ENCODE measurements at places on chromosomes 11 and 22. TPM values are rescaled to one million over a fixed set of nuclear protein-coding genes. Genes with fewer than 3 reads are reported as not detected.

C11orf87 gene
- 0.04 TPM for polyA plus RNA-seq

- no peak for DNase-seq
Observed at GRCh38 chr11:69153661-69154060, 2.1 kb upstream of the SMIM38 start.

CASP5 gene
- polyA plus RNA-seq, result 0.26 TPM

DNA sequence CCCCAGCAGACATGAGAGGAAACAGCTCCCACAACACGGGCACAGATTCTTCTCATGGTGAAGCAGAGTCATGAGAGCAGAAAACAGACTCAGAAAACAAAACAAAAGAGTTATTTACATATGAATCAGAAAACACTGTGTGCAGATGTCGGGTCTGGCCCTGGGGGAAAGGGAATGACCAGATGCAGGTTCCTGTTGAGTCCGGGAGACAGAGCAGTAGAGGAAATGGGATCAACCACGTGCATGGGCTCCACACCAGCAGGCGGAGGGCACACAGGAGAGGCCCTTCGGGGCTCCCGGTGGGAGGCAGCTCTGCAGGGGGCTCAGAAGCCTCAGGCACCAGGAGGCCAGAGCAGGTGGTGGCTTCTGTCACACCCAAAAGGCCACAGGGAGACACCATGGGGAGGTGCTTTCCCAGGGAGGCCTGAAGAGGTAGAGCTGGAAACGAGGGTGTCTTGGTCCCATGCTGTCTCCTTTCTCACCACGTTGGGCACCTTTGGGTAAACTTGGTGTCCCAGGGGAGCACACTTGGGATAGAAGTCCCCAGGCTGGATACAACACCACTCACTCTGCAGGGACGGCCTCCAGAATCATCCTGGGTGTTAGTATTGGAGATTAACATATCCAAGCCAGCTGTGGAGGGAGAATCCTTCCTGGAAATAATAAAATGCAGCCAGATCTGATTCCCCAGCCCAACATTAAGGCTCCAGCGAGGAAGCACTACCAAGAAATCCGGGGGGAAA, 764.7 kb downstream of the BRD1 start:
- no peak for DNase-seq

DNA sequence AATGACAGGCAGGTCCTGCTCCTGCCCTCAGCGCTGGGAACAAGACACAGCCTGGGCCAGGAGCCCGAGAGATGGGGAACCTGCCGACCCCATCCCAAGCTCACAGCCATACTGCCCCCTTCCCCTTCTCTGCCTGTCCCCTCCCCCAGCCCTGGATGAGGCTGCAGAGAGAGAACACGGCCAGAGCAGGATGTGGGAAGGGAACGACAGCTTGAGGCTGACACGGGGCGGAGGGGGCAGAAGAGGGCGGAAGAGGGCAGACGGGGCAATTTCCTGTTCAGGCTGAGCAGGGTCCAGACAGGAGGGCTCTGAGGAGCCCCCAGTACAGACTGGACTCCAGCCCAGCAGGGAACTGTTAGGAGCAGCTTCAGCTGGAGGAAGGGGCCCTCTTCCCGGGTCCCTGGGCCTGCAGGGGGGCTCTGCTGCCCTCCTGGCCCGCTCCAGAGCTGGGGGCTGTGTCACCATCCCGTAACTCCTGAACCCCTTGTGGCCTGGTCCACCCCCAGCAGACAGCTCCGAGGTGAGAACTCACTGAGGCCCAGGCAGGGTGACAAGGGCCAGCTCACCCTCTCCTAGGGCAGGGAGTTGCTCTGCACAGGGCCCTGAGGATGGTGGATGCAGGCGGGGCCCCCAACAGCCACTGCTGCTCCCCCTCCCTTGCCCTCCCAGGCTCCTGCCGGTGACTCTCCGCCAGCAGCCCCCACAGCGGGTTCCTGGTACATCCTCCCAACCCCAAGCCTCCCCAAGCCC, 5.7 kb downstream of the CTSD start:
- DNase-seq, result no peak

GRCh38 chr11:20122131-20122530, 38.1 kb downstream of the DBX1 start:
- no peak for DNase-seq

OR52I2 gene
- polyA plus RNA-seq, result not detected

MYEOV gene
- 0.72 TPM for polyA plus RNA-seq

GRCh38 chr11:46330563-46331281, 16.5 kb upstream of the DGKZ start:
- DNase-seq, result no peak

DNA sequence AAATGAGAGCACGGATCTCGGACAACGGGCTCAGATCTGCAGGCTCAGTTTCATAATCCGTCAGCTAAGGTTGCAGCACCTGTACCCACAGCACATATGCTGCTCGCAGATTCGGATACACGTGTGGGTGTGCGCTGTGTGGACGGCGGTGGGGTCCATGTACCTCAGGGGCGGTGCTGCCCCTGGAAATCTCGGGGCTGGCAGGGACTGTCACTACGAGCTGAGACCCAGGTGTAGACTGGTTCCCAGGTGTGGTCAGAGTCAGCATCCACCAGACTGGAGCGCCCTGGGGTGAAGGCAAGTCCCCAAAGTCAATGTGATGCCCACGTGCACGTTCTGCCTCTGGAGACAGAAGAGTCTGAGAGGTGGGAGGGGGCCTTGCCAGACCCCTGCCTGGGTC, 989.3 kb downstream of the BRD1 start:
- no peak for DNase-seq

DNA sequence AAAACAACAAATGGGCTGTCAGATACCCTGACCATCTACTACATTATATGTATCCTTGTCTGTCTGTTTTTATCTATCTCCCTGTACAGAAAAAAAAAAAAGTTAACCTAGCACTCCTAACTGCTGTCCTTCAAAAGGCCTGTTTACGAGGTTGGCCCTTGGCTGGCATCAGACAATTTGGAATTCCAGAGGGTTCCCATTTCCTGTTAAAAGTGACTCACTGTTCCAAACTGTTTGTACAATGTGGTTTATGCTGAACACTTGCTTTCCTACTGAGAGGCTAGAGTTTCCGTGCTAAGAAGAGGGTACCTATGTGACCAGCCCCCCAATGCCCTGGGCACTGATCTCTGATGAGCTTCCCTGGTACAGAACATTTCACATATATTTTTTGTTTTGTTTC, 65.9 kb upstream of the HMGXB4 start:
- DNase-seq, result no peak

- DNase-seq, result no peak
Observed at GRCh38 chr11:113531083-113531482, 55.9 kb upstream of the DRD2 start.

MMP3 gene
- polyA plus RNA-seq, result not detected

All from right lung (tissue), 10 donors.